ENCODE measurements at places on chromosomes 12 and 14.

DNA sequence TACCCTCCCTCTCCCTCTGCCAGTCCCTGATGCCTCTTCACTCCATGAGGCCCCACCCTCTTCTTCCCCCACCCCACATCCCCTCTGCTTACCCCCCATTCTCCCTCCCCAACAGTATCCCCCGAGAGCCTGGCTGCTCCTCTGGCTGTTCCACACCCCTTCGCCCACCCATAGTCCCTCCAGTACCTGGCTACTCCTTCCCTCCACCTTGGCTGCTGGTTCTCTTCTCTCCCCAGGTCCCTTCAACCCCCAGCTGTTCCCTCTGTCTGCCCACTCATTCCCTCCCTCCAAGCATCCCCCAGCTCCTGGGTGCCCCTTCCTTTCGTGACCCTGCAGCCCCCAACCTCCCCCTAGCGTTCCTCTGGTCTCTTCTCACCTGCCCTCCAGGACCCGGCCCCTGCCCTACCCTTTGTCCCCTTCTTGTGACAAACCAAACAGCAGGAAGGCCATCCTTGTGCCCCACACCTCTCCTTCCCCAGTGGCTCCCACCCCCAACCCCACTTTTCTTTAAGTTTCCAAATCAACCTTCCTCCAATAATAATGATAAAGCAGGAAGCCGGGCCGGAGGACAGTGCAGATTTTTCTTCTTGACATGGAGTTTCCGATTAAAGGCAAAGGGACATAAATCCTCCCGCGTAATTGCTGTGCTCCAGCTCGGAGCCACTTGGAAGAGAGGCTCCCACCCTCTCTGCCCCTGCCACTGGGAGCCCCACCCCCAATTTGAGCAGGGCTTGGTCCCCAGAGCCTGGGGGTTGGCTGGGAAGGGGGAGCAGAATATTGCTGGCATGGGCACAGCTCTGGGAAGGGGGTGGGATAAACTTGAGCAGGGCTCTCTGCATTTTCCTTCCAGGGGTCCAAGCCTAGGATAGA lies 40.0 kb downstream of the SMUG1 start:
- DNase-seq, result no peak

GRCh38 chr12:115402443-115403180 lies 718.6 kb upstream of the TBX3 start:
- no peak for DNase-seq

DNA sequence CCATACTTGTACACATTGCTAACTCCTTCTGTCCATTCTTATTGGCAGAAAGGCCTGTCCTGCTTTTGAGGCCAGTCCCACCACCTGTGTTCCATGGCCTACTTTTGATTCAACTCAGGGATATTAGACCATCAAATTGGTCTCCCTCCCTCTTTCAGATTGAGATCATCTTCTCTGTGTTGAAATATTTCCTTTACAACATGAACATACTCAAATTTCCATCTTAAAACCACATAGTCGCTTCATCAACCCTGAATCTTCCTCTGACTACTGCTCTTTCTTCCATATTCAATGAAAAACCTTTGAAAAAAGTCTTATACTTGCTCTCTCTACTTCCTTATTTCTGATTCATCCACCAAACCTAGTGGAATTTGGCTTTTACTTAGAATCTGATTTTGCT lies 34.9 kb downstream of the TRMT5 start:
- DNase-seq, result no peak

DNA sequence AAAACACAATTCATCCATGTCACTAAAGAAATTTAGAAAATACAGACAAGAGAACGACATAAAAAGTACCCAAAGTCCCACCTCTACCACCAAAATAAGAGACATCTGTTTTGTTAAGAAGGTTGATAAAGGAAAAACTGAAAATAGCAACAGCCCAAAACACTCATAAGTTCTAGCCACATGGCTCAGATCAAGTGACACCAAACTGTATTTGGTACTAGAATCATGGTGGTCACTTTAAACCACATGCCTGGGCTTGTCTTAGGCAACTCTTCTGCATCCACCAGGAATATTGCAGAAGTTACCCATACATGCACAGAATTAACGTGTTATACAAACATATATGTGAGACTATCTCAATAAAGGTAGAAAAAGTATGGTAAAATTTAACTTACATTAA lies 78.2 kb upstream of the GTF2A1 start:
- no peak for DNase-seq

DNA sequence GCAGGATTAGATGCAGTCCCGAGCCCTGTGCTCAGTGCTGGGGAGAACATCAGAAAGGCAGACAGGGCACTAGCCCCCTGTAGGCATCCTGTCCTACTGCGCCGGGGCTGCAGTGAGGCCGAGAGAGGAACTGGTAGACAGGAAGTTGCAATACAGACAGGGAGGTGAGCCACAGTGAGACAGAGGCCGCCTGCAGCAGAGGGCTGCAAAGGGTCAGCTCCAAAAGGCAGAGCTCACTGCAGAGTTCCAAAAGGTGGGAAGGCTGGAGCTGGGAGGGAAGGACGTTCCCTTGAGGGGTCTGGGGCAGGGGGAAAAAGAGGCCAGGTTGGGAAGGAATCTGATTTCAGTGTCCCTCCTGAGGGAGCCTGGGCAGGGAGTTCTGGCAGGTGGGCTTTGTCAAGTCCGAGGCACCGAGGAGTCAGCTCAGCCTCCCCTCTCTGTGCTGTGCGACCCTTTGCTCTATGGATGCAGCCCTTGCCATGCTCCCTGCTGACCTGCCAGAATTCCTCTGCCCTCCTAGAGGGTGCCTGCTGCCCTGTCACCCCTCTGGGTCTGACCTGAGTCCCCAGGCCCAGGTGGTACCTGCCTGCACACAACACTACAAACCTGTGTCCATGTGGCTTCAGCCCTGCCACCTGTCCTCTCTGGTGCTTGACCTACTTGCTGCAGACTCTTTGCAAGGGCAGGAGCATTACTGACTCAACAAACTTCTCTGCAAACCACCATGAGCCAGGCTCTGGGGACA lies 63.5 kb downstream of the PRMT8 start:
- DNase-seq, result no peak

DNA sequence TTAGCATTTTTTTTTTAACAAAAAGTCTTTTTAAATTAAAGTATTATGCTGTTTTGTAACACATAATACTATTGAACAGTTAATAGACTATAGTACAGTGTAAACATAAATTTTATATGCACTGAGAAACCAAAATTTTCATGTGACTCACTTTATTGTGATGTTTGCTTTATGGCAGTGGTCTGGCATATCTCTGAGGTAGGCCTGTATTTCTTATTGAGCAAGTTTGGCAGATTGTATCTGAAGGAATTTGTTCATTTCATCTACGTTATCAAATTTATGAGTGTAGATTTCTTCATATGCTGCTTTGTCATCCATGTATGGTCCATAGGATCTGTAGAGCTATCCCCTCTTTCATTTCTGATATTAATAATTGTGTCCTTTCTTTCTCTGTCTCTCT lies 78.8 kb upstream of the PDE3A start:
- DNase-seq, result no peak

DNA sequence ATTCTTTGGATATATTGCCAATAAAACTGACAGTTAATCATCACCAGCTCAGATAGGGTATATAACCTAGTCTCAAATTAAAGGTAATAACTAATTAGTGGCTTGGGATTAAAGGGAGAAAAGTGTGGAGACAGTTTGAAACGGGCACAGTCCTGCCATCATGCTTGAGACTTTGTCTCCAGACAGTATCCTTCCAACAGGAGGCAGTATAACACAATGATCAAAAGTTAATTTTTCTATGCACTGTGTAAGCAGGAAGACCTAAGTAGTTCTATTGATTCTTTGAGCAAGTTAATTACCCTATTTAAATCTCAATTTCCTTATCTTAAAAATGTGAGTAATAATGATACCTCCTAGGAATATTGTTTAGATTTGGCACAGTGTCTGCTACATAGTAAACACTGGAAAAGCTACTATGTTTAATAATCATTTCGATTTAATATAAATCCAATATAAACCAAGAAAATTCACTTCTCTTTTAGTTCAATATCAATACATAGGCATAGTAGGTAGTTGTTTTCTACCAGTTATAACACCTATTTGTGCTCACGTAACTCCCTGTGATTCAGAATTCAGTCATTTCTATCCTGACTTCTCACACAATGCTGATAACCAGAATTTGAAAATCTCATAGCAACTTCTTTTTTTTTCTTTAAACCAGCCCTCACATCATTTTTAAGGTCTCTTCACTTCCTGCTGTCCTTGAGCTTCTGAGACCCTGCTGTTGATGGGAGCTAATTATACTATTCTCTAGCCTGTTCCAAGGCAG lies 53.7 kb downstream of the GALNT4 start:
- DNase-seq, result no peak

- no peak for DNase-seq
These were observed 22.1 kb downstream of the PACS2 start for GRCh38 chr14:105336477-105337287.

DNA sequence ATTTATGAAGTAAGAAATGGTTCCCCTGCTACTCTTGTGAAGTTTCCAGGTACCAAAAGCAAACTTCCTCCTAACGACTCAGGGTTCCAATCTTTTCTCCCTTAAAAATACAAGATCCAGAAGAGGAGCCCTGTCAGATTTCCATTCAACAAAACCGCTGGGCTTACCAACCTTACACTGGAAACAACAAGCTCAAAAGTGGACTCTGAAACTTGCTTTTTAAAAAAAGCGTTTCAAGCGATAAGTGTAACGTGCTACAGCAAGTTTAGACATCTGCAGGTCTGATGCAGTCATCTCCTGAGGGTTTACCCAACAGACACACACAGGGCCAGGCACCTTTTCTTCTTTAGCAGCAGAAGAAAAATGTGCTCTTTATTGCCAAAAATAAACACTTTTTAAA lies 6.9 kb upstream of the CREBL2 start:
- no peak for DNase-seq

DNA sequence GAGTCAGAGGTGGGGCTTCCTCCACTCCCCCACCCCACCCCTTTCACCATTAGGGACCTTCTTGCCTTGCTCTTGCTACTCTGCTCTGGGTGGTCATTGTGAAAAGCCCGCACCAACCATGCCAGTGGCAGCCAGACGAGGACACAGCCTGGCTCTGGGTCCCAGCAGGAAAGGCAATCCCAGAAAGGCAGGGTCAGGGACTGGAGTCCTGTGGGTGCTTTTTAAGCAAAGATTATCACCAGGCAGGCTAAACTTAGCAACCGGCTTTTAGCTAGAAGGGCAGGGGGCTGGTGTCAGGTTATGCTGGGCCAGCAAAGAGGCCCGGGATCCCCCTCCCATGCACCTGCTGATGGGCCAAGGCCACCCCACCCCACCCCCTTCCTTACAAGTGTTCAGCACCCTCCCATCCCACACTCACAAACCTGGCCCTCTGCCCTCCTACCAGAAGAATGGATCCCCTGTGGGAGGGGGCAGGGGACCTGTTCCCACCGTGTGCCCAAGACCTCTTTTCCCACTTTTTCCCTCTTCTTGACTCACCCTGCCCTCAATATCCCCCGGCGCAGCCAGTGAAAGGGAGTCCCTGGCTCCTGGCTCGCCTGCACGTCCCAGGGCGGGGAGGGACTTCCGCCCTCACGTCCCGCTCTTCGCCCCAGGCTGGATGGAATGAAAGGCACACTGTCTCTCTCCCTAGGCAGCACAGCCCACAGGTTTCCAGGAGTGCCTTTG lies 1.2 kb upstream of the GAPDH start:
- DNase-seq, result no peak

- no peak for DNase-seq
These were observed 18.1 kb downstream of the EGLN3 start for GRCh38 chr14:33932576-33933345.

DNA sequence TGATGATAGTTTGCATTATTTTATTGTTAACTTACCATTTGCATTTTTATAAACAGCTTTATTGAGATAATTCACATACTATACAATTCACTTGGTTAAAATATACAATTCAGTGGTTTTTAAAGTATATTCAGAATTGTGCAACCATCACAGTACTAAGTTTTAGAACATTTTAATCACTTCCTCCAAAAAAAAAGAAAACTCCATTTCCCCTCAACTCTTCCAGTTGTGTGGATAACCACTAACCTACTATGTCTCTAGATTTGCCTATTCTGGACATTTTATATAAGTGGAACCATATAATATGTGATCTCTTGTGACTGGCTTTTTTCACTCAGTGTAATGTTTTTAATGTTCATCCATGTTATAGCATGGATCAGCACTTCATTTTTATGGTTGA lies 41.3 kb downstream of the WNK1 start:
- DNase-seq, result no peak

GRCh38 chr12:131573631-131574394 lies 137.1 kb upstream of the SFSWAP start:
- DNase-seq, result no peak

DNA sequence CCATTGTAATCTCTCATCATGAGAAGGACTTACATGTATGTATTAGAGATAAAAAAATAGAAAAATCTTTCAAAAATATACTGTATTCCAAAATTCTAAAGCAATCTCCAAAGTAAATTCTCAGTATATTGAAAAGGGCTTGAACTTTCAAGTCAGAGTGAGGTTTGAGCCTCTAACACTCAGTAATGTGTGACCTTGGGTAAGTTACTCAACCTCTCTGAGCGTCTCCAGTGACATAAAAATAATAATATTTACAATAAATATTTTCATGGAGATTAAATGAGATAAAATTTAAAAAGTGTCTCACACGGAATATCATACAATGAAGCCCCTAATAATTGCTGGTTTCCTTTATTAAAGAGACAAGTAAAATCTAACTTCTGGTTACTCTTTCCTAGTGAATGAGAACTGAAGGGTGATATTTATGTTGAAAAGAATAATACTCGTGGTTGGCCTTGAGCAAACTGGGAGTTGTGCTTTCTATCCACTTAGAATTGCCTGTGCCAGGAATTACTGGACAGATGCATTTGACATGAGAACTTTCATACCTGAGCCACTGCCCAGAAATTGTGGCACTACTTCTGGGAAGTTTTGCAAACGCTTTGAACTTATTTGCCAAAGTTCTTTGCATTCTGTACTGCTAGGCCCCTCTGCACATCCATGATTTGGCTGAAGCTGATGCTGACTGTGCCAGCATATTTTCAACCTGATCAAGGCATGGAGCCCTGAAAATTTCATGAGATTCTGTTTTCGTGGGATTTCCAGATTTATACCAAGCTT lies 933.7 kb downstream of the GALC start:
- DNase-seq, result no peak

- no peak for DNase-seq
These were observed 8.5 kb upstream of the IL26 start for GRCh38 chr12:68234140-68234539.

GRCh38 chr12:88122666-88123065 lies 19.2 kb downstream of the CEP290 start:
- DNase-seq, result no peak

GRCh38 chr12:69059465-69060457 lies 126.8 kb upstream of the CPM start:
- DNase-seq, result no peak

DNA sequence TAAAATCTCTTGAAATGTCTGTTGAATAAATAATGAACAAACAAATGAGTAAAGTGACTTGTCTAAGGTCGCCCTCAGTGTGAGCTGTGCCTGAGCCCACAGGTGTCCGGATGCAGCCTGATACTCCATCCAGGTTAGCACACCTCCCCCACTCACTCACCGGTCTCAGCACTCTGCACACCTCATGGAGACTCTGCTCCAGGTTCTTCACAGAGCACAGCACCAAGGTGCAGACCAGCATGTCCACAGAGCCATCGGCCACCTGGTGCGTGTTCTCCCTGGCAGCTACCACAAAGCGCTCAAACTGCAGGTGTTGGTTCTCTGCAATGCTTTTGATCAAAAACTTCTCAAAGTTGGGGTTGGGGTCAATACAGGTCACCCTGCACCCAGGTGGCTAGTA lies 4.1 kb upstream of the KRT7 start:
- DNase-seq, result no peak
